ENCODE measurements at places on chromosomes 3 and 15.
A peak's percentile ranks its signal among the peaks of the same experiment; 100 is the strongest.

DNA sequence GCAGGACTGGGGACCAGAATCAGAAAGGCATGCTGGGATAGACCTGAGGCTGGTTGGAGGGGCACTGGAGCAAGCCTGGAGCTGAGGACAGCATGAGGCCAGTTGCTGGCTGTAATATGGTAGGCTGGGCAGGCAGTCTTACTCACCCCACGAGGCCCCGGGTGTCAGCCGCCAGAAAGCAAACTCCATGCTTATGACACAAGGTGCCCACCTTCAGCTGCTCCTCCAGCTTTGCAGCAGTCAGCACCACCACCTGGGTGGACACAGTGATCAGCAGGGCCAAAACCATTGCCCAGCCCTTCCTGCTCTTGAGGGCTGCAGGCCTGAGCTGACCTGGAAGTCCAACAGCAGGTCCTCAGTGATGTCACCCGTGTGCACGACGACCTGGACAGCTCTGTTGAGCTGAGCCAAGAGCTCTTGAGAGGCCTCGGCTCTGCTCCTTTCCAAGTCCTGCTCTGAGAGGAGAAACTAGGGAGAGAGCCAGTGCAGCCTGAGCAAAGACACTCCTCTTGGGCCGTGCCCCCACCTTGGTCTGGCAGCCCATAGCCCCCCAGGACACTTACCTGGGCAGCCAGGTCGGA lies 747 bp downstream of the UBA7 start:
- DNase-seq, result no peak

DNA sequence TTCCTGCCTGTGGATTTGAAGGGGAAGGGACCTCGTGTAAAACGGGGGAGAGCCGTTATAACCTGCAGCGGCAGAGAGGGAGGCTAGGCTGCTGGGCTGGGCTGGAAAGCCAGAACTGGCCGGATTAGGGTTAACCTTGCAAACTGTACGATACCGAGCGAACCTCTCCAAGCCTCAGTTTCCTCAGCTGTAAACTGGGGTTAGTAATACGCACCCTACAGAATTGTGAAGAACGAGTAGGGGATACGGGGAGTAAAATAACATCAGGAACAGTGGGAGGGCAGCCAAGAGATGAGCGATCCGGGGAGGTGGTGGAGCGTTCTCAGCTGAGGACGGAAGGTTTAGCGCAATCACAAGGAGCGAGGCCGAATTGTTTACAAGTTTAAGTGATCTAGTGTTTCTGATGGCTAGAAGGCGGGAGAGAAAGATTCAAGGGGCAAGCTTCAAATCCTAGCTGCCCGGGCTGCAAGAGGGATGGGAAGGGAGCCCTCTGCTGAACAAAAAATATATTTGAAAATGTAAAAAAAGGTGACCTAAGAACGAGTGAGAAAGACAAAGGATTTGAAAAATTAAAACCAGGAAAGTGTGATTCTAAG lies 768 bp upstream of the SEMA5B start:
- DNase-seq, result peak; percentile 16

GRCh38 chr3:197002701-197003454 lies 26.7 kb downstream of the MELTF start:
- DNase-seq, result peak; percentile 89

- DNase-seq, result no peak
Measured at GRCh38 chr3:127084401-127084990, 101.6 kb downstream of the PLXNA1 start.

DNA sequence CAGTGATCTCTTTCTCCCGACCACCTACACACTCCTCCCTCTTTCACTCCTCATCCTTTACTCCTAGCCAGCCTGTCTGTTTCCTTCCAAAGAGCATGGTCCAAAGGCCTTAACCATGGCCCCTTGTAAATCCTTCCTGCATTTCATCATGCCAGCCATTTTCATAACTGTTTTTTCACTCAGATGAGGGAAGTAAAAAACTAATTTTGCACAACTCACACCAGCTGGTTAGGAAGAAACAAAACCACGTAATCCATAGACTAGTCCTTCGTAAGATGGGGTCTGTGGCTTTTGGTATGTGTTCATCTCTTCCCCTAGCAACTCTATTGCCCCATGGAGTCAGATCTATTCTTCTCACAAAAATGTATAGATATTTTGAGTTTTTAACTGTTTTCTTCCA lies 187.8 kb downstream of the SHOX2 start:
- DNase-seq, result no peak

DNA sequence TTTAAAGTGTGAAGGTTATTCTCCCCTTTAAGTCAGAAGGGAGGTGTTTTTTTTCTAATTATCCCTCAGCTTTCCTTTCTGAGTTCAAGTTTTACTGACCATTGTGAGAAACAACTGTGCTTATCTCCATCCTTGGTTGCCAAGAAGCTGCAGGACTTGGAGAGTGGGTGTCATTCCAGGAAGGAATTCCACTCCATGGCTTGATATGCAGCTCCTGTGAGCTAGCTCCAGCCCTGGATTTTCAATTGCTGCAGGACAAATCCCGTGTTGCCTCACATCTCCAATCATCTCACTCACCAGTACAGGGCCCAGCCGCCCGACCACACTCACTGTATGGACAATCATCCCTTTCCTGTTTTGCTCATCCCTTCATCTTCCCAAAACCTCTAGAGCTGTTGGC lies 122.5 kb downstream of the IGSF11 start:
- DNase-seq, result no peak

- no peak for DNase-seq
Measured at GRCh38 chr3:51336261-51336660, 48.8 kb upstream of the MANF start.

DNA sequence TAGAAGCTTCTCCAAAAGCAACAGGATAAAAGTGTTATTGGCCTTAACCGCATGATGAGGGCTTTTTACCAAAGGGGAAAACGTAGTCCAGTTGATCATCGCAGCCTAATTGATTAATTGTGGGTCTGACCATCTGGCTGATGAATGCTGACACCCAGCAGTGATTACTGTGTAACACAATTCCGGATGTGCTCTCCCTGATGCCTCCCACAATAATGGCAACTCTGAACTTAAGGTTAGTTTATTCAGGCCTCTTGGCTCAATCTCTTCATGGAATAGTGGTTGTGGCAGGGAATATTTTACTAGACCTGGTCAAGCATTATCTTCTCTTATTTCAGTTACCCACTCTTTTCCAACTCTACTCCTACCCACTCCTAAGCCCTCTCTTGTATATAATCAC lies 332.9 kb downstream of the TIGIT start:
- DNase-seq, result no peak

DNA sequence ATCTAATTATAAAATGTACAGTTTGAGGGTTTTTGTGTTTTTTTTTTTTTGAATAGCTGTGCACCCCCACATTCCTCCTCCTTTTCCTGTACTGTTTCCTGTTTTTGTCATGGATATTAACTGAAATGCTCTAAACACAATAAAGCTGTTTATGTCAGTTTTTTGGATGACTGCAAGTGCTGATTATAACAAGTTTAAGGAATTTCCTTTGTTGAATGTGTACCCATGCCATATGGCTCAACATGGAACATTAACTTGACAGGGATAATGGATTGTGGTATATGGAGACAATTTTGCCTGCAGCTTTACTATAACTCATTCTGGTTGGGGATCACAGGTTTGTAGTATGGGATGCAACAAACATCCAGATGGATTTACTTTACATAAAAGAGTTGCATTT lies 216.4 kb downstream of the TCF12 start:
- DNase-seq, result no peak

DNA sequence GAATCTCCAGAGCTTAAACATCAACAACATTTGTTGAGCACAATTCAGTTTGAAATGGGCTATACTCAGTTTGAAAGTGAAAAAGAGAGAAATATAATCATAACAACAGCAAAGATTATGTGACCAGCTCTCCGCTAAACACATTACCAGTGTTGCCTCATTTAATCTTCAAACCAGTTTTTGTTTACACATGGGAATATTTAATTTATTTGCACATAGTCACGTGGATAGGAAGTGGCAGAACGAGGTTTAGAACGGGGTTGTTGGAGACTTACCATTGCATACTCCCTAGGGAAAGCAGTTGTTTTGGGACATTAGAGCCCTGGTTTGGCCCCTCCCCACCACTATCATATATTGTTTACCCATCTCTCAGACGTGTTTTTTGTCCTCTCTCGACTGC lies 77.2 kb downstream of the IL1RAP start:
- DNase-seq, result no peak

Measured in GM06990 (cell line).